ENCODE measurements at places on chromosomes 7 and 10.

DNA sequence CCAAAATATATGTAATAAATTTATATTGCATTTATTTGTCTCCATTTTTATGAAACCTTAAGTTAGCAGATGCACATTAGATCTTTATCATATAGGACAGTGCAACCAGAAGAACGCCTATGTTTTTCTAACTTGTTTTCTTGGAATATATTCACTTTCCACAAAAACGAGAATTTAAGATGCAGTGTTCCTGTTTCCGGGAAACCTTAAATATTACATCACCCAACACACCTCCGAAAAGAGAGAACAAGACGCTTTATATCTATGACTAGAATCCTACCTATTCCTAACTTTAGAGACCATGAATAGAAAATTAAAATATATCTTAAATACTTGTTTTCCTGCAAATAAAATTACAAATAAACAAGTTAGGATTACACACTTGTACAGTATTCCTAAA is 1.9 kb downstream of the EZH2 start:
- DNase-seq, result no peak

- no peak for DNase-seq
Measured at GRCh38 chr10:94131885-94132284, 138.2 kb downstream of the PLCE1 start.

- no peak for DNase-seq
Measured at GRCh38 chr7:92798517-92799249, 37.7 kb downstream of the CDK6 start.

DNA sequence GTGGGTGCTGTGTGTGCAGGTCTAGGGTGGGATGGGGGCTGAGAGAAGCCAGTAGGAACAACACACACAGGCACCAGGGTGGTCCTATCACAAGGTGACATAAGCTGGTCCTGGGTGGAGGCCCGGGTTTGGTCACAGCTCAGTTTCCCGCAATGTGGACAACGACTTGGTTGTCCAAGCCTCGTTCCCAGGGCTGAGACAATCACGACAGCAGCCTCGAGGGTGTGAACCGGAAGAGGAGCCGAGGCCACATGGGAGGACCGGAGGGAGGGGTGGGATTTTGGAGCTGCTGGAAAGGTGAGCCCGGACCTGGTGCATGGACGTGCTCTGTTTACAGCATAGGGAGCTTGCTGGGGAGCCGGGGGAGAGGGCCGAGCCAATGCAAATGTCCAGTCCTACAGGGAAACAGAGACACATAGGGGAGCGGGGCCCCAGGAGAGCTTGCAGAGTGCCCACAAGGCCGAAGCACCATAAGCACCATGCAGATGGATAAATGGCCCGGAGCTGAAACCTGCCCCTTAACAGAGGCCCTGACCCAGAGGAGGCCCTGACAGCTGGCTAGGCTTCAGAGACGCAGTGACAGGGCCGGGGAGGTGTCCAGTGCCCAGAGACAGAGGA is 92.8 kb downstream of the PRKAG2 start:
- DNase-seq, result no peak

- no peak for DNase-seq
Measured at GRCh38 chr10:69884024-69884367, 82.3 kb downstream of the COL13A1 start.

DNA sequence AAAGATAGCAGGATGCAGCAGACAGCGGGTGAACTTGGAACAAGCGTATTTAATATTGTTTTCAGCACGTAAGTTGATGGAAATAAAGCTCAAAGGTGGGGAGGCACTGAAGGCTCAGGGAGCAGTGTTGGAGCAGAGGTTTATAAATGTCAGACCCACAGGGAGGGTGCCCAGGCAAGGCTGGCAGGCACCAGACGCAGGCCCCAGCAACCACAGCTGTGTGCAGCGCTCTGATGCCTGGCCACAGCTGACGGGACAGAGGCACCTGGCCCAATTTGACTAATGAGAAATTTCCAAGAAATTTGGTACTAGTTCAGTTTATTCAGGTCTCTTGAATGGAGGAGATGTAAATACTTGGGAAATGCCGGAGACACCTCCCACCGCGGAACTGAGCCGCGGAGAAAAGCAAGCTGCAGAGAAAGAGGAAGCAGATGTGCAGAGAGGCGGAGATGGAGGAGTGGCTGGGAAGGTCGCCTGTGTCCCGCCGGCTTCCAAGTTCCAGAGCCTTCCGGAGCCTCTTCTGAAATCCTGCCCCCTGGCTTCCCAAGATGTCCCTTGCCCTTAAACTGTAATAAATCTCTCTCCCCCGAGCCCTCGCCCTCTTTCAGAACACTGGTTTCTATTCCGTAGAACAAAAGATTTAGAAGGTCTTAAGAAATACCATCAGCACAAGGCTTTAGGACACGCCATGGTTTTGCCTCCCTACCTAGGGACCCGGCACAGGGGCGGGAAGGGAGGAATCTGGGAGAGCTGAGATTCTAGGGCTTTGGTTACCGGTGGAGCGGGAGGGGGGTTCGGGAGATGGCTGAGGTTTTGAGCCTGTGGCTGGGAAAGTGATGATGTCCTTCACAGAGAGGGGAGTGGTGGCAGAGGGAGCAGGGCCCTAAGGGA is 38.4 kb upstream of the PLXNA4 start:
- no peak for DNase-seq

DNA sequence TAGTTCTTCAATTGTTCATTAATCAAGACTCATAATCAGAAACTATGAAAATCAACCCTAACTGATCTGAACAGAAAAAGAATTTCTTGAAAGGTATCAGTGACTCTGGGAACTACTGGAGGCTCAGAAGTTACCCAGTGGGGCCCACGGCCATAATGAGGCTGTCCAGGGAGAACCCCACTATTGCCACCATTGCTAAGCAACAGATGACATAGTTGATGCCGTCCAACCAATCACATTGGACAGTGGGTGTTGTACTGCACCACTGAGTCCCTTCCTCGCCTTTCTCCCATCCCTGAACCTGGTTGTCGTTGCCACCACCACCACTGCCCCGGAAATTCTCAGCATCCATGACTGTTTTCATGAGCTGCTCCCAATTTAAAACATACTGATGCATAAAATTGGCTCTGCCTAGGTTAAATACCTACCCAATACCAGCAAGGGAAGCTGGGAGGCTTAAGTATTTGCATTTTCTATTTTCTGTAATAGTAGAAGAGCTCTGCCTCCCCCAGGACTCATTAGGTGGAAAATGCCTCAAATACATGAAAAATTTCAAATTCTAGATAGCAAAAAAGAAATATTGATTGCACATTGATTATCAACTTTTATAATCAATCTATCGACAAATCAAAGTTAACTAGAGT is 26.7 kb upstream of the USP6NL start:
- no peak for DNase-seq

DNA sequence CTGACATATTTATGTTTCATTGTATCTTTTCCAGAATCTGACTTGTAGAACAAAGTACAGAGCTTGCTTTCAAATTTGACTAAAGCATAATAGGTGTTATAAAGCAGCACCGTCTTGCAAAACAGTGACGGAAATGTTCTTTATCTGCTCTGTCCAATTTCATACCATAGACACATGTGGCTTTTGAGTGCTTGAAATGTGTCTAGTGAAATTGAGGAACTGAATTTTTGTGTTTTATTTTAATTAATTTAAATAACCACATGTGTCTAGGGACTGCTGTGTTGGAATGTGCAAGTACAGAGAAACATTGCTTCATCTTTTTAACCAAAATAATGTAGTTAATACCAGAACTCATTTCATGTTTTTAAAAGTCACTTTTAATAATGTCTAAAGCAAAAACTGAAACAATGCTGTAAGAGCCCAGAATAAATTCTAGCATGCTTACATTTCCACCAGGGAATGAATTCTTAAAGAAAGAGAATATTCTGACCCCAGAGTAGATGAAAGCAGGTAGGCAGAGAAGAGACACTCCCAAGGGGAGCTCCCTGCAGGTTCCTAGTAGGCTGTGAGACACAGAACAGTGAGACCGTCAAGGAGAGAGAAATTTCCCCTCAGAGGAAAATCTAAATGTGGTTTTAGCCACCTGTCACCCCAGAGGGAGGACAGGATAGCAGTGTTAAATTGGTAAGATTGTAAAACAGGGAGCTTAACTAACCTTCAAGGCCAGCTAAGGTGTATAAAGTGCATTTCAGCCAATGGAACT is 175.3 kb upstream of the KMT2E start:
- DNase-seq, result no peak

DNA sequence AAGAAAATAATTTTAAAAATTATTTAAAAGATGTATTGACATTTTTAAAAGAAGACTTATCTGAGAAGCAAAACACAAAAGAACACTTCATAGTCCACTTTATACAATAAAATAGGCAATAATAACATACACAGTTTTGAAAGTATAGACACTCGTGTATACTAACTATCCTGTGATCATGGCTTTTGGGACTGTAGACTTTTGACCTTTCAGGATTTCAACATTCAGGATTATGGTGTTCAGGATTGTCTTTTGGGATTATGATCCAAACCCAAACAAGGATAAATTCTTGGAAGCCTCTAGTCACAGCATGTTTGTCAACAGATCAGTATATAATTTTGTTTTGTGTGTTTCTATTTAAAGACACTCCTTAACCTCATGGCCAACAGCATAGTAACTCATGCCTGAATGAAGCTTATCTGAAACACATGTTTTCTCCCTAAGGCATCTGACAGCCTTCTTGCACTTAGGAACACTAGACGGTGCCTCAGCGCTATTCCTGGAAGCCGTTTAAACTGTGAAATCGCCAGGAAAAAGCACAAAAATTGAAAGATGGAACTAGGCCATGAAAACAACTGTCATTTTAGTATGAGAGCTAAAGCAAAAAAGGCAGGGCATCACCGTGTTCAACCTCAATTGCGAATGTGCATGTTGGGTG is 29.9 kb downstream of the GSAP start:
- DNase-seq, result no peak

GRCh38 chr10:21458126-21458871 is 67.2 kb downstream of the SKIDA1 start:
- DNase-seq, result no peak

DNA sequence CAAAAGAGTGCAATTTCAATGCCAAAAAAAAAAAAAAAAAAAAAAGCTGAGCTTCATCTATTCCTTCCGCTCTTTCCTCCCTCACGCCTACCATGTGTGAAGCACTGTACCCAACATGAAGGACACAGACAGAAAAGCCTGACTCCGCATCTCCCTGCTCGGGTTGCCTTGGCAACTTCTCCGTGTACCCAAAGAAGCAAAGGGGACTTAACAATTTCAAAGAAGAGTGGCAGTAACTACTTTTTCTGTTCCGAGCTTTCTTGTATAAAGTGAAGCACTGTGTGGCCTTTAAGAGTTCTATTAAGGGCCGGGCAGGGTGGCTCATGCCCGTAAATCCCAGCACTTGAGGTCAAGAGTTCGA is 177.7 kb downstream of the PRKCQ start:
- DNase-seq, result no peak

DNA sequence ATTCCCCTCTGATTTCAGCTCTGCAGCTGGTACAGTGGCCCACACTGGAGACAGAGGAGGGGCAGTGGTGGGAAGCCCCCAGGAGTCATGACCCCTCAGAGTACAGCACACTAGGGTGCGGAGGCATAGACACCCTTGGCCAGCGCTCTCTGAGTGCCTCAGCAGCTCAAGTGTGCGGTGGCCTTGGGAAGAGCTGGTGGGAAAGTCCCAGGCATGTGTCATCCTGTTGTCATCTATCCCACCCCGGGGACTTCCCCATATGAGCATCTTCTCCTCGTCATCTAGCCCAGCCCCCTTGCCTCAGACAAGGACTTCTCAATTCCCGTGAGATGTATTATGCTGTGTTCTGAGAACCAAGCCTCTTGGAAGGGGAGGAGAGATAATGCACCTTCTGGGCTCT is 15.6 kb upstream of the PPIF start:
- peak; percentile 67 for DNase-seq

DNA sequence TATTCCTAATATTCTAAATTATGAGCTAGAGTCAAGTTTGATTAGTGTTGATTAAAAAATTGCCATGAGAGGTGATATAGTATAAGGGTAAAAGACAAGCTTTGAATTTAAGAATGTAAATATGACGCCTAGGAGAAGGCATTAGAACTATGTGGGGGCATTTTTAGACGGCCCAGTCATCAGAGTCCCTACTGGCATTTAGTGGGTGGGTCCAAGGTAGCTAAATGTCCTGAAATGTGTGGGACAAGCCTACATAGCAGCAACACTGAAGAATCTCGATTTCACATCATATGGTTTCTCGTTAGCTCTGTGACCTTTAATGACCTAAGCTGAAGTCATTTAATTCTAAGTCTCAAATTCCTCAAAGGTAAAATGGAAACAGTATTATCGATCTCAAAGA is 133.5 kb downstream of the SGMS1 start:
- no peak for DNase-seq

- DNase-seq, result no peak
Measured at GRCh38 chr10:116437076-116437692, 9.5 kb downstream of the PNLIPRP3 start.

GRCh38 chr7:84022009-84022408 is 172.6 kb downstream of the SEMA3A start:
- DNase-seq, result no peak

GRCh38 chr10:110373059-110373458 is 68.3 kb upstream of the SMNDC1 start:
- no peak for DNase-seq

GRCh38 chr7:101602484-101603241 is 26.4 kb downstream of the MYL10 start:
- peak; percentile 22 for DNase-seq

GRCh38 chr7:151246851-151247580 is 1.5 kb downstream of the SMARCD3 start:
- DNase-seq, result no peak

GRCh38 chr10:58963101-58963534 is 213.3 kb upstream of the PHYHIPL start:
- no peak for DNase-seq

DNA sequence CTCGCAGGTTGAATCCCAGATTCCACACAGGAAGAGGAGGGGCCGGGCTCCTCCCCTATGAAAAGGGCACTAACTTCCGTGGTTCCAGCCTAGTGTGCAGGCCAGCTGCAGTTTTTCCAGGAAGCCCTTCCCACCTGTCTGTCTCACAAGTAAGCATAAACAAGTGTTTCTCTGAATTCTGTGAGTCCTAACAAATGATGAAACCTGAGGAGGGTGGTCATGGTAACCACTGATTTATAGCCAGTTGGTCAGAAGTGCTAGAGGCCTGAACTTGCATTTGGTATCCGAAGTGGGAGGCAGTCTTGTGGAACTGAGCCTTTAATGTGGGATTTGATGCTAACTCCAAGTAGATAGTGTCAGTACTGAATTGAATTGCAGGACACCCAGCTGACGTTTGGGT is 54.7 kb upstream of the STEAP4 start:
- DNase-seq, result no peak

DNA sequence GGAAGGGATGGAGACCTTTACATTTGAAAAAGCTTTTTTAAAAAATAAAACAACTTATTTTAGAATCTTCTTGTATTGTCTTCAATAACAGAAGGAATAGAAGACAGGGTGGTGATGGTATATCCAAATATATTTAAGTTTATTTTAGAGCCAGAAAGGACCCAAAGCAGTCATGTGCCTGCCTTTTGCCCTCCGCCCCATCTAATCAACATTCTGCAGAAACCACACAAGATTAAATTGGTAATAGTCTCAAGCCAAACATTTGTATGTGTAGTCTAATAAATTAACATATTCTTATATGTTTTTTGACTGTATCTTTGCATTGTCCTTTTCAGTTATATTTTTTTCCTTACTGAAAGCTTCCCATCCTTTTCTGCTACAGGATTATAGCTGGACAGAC is 16.5 kb upstream of the NUP42 start:
- DNase-seq, result no peak

- DNase-seq, result no peak
Measured at GRCh38 chr7:117955046-117955445, 81.8 kb upstream of the CTTNBP2 start.

Measured in stimulated activated CD8-positive, alpha-beta memory T cell treated with anti-CD3 and anti-CD28 coated beads, Interleukin-7, amount 100 ng/mL, for 48 hours (primary cell).